Stimulated activated CD4-positive, alpha-beta T cell treated with anti-CD3 and anti-CD28 coated beads, Interleukin-1b, Interleukin-23, amount 100 ng/mL, for 24 hours (primary cell): ENCODE measurements at places on chromosomes 11 and 22.

DNA sequence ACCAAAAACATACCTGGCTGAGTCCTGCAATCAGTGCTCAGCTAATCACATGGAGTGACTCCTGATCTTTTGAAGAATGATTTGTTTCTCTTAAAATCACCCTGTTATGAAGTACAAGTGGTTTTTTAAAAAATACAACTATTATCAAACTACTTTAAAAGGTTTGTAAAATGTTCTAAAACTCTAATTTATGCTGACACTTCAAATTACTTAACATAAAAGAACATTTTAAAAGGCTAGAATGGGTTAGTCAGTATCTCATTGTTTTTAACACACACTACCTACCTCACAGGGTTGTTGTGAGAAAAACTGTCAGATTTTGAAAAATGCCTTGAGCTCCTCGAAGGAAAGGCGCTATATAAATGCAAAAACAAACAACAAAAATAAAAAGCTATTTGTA lies 33.2 kb downstream of the KMT5B start:
- DNase-seq: no peak

- DNase-seq: no peak
Observed at GRCh38 chr11:3015796-3016195, 23.7 kb upstream of the NAP1L4 start.

- DNase-seq: no peak
Observed at GRCh38 chr11:60785136-60785535, at the start of gene MS4A10. TSS of gene MS4A10 (plus strand) at chr11:60785333. CDS start at chr11:60790336, 5,003 bp downstream.

DNA sequence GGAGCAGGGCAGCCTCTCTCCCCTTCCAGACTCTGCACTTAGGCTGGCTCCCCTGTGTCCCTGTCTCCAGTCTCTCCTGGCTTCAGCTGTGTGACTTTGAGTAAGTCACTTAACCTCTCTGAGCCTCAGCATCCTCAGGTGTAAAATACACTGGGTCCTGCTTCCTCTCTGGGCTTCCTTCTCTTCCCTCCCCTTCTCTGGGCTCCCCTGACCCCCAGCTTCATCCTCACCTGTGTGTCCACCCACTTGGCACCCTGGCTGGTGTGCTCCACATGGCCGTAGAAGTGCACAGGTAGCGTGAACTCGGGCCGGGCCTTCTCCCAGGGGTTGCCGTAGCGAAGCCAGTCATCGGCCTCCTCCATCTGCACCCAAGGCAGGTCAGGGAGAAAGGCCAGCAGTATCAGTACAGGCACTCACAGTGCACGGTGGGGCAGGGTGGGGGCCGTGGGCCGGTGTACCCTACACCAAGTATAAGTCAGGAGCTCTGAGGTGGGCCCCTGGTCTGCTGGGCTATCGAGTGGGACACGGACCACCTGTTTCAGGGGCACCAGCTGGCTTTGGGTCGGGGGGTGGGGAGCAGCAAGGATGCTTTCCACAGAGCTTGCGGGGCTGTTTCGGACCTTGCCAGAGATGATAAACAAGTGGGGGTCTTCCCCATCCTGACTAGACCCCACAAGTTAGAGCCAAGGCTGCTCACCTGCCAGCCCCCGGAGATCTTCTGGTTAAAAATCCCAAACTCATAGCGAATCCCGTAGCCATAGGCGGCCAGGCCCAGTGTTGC lies 2.0 kb downstream of the PYGM start:
- no peak for DNase-seq

DNA sequence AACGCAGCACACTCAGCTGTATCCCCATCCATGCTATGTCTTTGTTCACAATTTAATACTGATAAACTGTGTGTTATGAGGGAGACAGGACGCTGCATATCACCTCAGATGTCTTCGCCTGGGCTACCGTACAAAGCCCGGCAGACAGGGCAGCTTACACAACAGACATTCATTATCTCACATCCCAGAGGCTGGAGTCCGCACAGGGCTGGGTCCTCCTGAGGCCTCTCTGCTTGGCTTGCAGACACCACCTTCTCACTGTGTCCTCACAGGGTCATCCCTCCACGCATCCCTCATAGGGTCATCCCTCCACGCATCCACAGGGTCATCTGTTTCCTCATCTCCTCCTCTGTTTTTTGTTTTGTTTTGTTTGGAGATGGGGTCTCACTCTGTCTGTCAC lies 61.2 kb downstream of the SHANK2 start:
- DNase-seq: no peak

GRCh38 chr11:86151174-86152005 lies 82.5 kb upstream of the PICALM start:
- DNase-seq: no peak
